Brain pericyte (primary cell): ENCODE measurements at places on chromosomes 4 and X.
A peak's percentile ranks its signal among the peaks of the same experiment; 100 is the strongest.

DNA sequence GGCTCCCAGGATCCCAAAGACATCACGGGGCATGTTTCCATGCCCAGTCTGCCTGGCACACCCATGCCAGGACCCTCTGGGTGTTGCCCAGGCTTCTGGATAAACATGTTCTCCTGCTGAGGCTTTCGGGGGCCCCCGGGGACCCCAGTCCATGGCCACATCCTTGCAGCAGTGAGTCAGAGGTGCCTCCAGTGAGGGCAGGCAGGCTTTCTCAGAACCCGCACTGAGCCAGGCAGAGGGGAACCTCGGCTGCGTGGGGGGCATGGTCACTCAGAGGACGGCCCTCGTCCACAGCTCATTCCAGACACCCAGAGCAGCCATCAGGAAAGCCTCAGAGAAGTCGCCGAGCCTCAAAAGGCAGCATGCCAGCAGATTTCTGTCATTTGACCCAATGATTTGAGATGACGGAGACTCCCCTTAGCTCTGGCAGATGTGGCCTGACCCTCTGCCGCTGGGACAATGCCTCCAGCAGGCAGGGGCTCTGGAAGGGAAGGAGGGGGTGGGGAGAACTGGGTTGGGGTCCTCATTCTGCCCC, 54.8 kb downstream of the PPP2R2C start:
- DNase-seq = no peak

GRCh38 chr4:158020176-158020575, 152.6 kb downstream of the GASK1B start:
- peak; percentile 93 for DNase-seq

DNA sequence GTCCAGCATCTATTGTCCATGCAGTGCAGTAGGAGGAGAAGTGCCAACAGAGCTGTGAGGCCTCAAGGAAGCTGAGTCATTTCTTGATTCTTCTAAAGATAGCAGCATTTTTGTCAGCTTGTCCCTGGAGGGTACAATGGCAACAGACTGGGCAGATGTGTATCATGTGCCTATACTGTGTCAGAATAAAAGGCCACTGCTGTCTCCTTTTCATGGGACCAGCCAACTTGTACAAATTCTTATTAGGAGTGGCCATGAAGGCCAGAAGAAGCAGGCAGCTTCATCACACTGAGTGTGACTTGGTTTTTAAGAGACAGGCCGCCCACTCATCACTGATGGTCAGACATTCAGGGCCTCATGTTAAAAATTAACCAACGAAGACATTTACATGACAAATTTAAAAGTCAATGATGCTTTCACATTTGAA, 185.0 kb upstream of the FAM241A start:
- DNase-seq = no peak

DNA sequence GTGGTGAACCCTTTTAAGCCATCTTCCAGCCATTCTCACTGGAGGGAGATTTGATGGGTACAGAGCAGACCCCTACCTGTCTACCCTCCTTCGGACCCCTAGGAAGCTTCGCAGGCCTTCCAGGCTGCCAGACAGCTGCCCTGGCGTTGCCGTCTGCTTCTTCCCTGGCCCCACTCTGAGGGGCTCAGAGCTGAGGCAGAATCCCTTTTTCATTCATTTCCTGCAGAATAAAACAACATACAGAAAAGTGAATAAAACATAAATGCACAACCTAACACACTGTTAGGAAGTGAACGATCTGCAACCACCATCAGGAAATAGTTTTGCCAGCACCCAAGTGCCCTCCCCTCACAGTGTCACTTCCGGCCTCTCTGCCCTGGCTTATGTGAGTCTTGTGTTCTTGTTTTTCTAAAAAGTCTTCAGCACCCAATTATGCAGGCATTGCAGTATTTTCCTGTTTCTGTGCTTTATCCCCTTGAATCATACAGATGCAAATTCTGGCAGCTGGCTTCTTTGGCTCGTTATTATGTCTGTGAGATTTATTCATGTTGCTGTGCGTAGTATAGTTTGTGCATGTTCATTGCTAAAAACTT, 5.6 kb upstream of the ADD1 start:
- no peak for DNase-seq

DNA sequence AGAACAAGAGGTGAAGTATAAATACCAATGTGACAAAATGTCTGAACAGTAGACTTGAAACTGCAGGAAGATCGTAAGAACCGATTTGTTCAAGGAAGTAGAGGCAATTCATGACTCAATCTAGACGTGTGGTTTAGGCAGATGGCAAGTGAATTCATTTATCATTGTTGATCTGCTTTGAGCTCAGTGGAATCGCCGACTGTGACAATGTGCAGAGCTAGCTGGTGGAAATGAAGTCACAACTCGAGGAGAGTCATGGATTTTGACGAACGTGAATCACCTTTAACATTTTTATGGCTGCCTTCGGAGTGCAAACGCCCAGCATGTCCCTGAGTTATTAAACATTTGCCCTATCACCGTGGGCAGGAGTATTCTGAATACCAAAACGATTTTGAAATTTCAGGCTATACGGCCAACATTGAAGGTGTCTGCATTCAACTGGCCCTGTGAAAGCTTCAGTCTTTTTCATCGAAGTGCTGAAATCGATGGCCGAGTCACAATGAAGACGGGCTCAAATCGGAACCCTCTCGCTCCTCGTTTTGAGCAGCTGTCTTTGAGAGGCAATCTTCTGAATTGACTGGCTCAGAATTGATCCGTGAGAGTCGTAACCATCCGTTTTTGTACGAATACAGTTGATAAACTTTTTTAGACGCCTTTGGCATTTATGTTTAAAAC, 689 bp upstream of the OGT start:
- DNase-seq = no peak

GRCh38 chr4:149279776-149280175, 535.9 kb downstream of the IQCM start:
- no peak for DNase-seq
